Esophagus squamous epithelium (tissue), 5 donors: ENCODE measurements at places on chromosomes 6 and 20.

- no peak for DNase-seq
Measured at GRCh38 chr6:797479-798077, 104.6 kb upstream of the EXOC2 start.

DNA sequence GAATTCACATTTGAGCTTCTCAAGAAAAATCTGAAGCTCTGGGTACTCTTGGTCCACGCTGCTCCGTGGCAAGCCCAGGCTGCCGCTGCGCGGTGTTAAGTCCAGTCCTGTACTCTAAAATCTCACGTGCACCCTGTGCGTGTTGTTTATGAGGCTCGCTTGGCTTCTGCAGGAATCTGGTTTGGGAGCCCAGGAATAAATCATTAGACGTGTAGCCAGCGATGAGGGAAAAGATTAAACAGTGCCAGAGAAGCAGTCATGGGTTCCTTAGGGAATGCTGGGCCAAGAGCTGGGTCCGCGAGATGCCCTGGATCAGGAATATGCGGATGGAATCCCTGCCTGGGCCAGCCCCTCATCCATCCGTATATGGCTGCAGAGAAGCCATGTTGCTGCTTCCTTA lies 87.3 kb downstream of the KCNB1 start:
- no peak for DNase-seq

GRCh38 chr20:18654448-18654773 lies 66.6 kb downstream of the DTD1 start:
- no peak for DNase-seq

DNA sequence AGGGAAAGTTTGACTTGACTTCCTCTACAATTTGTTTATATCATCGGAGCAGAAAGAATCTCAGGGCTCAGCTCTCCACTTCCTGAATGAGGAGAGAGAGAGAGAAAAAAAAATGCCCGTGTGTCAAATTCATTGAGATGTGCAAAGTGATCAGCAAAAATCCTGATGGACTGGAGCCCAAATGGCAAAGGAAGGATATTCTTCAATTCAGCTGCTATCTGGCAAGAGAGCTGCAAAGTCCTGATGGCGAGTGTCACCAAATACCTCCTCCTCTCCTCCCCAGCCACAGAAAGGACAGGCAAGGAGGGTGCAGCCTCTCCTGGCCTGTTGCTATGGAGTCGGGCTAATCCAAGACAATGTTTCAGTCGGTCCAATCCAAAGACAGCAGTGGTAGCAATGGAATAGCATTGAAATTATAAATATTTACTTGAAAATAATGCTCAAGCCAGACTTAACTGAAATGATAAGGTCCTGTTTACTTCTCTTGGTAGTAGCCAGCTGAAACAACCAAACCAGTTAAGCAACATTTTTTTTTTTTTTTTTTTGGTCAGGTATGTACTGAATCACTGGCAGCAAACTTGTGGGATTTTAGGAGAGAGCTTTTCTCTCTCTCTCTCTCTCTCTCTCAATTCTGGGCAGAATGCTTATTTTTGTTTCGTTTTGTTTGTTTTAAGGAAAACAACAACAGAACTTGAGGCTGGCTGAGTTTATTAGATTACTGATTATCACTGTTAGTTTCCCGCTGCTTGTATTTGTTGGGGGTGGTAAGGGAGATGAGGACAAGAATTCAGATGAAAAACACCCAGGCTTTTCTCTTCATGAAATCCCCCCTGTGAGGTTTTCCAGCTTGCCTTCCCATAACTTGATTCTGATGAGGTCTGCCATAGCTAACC lies 204.2 kb downstream of the BCAS1 start:
- no peak for DNase-seq

DNA sequence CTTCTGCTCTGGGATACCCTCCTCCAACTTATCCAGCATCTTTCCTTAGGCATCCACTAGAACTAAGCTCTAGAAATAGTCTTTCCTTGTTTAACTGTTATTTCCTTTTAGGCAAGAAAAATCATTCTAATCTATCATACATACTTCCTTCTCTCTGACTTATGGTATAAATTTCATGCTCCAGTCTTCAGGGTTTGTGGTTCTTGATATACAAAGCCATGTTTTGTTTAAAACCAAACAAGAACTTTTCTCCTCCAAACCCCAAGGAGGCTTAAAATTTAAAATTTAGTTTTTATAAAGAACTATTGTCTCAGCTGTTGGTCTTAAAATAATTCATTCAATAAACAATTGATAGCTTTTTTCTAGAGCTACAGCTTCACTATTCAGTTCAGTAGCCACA lies 77.2 kb downstream of the CD164 start:
- no peak for DNase-seq
